Psoas muscle (tissue), 8 donors: ENCODE measurements at places on chromosomes 5 and 9.

GRCh38 chr9:110640736-110641135 lies 27.9 kb upstream of the MUSK start:
- DNase-seq, result no peak

DNA sequence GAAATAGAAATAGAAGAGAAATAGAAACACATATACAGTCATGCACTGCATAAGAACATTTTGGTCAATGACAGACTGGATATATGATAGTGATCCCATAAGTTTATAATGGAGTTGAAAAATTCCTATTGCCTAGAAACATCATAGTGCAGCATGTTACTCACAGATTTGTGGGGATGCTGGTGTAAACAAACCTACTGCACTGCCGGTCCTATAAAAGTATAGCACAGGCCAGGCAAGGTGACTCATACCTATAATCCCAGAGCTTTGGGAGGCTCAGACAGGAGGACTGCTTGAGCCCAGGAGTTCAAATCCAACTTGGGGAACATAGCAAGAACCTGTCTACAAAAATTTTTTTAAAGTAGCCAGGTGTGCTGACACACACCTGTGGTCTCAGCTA lies 240.6 kb upstream of the MAP3K1 start:
- no peak for DNase-seq

- peak; percentile 7 for DNase-seq
These were observed at the start of gene HTR4 for GRCh38 chr5:148653836-148654781. Gene HTR4, minus strand, starts transcription at chr5:148654527. Its CDS starts 17,513 bp downstream, at chr5:148637014.

DNA sequence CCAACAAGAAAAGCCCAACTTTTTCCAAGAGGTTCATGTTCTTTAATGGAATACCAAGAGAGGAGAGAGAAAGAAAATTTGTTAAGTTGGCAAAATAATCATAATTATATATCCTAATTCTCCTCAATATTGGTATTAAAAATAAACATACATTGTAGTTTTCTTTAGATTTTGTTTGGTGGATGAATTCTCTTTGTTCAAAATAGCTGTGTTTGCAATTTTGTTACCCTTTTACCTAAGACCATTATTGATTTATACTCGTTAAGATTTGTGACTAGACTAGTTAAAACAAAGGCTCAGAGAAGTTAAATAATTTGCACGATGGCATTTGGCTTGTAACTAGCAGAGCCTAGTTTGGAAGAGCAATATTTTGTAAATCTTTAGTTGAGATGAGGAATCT lies 9.7 kb downstream of the LRRC19 start:
- DNase-seq, result no peak

- DNase-seq, result no peak
These were observed 10.2 kb downstream of the SPRY4 start for GRCh38 chr5:142314606-142315005.

DNA sequence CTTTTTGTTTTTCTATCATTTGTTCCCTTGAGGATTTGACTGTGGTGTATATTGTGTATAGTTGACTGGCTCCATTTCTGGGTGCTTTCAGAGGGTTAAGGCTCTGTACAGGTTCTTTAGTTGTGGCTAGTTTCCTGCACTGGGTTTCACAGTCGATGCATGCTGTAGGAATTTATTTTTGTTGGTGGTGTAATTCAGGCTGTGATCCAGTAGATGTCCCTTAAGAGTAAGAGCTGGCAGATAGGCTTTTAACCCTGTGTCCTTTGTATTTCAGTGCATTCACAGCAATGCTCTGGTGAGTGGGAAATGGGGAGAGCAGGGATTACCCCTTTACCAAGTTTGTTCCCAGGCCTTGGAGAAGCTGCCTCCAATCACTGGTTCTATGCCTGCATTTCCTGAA lies 112.9 kb downstream of the SPATA31D1 start:
- no peak for DNase-seq
